Large intestine (tissue), 12 donors: ENCODE measurements at places on chromosomes 6 and 20.
A peak's percentile ranks its signal among the peaks of the same experiment; 100 is the strongest.

DNA sequence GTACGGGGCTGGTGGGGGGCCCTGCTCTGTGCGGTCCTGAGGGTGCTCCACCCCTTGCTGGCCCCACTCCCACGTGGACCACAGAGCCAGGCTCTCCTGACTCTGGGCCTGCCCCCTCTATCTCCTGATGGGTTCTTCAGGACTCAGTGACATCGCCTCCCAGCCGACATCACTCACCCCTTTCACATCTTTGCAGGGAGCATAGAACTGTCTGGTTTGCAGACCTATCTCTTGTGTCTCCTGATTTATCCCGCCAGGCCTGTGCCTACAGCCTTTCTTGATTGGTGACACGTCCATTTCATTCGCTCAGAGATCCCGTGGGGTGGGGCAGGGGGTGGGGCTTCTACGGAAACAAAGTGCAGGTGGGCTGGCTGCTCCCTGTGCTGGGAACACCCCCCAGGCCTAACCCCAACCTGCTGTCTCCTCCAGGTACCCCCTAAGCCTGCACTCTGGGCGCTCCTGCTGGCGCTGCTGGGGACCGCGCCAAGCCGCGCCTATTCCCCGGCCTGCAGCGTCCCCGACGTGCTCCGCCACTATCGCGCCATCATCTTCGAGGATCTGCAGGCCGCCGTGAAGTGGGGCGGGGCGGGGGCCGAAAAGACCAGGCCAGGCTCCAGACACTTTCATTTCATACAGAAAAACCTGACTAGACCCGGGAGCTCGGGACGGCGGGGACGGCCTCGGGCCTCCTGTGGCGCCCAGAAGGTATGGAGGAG, 1.7 kb downstream of the C20orf204 start:
- H3K27me3 ChIP-seq: peaks cover 82% of the 10 kb centered on the region
- DNase-seq: no peak
- peaks cover 18% of the 10 kb centered on the region for H3K4me1 ChIP-seq
- no peak overlapping the region for H3K27ac ChIP-seq
- H3K36me3 ChIP-seq: peaks cover 30% of the 10 kb centered on the region

- H3K27me3 ChIP-seq: peaks cover 13% of the 10 kb centered on the region
- peak; percentile 54 for DNase-seq
- H3K36me3 ChIP-seq: no peaks in the 10 kb centered on the region
- H3K4me3 ChIP-seq: no peak overlapping the region
These were observed 121.0 kb downstream of the MRPL14 start for GRCh38 chr6:44006123-44006871.

GRCh38 chr6:117938311-117938995, 31.4 kb downstream of the SLC35F1 start:
- H3K36me3 ChIP-seq: no peaks in the 10 kb centered on the region
- H3K4me1 ChIP-seq: no peaks in the 10 kb centered on the region
- DNase-seq: peak; percentile 9
- H3K4me3 ChIP-seq: no peak overlapping the region
- H3K27me3 ChIP-seq: no peaks in the 10 kb centered on the region

DNA sequence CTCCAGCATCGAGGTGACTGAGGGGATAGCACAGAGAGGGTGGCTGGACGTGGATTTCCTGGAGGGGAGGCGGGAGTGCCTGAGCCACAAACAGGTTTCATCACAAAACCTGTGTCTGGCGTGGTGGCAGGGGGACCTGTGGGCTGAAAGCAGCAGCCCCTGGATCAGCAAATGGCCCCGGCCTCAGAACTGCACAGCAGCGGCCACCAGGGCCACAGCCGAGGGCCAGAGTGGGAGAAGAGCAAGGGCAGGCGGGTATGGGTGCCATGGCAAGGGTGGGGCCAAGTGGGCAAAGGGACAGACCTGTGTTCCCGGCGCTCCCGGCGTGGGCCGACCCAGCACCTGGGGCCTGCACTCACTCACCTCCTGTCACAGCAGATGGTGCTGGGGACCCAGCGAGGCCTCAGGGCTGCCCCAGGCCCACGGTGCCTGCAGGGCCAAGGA, 19.0 kb downstream of the NTSR1 start:
- DNase-seq: no peak
- H3K4me1 ChIP-seq: no peaks in the 10 kb centered on the region
- H3K27me3 ChIP-seq: peaks cover 18% of the 10 kb centered on the region

DNA sequence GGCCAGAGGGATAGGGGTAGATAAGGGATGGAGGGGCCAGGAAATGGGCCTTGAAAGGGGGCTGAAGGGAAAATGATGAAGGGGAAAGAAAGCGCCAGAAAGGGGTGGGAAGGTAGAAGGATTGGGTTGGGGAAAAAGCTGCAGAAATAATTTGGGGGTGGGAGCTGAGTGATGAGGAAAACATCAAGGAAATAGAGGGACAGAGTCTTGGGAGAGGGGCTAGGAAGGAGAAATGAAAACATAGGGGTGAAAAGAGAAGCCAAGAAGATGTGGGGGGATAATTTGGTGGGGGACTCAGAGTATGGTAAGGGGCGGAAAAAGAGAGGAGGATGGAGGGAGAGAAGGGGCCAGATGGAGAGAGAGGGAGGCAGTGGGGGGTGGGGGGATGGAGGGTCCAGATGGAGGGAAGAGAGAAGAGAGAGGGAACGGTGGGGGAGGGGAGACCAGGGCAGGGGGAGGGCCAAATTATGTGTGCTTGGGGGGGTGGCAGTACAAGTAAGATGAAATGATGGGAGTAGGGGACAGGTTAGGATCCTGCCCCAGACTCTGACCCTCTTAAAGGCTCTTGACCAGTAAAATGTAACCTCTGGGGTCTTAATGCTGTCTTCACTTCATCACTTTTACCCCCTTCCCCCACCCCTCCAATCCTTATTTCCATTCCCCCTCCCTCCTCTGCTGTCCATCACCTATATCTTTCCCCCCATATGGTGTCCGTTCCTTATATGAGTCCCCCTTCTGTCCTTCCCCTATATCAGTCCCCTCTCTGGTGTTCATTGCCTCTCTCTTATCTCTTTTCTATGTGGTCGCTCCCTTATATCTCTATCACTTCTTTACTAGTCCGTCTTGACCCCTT, 852 bp downstream of the SYNGAP1 start:
- no peak for DNase-seq
- no peaks in the 10 kb centered on the region for H3K27me3 ChIP-seq
- H3K36me3 ChIP-seq: peaks cover 5% of the 10 kb centered on the region
- H3K27ac ChIP-seq: no peak overlapping the region
- H3K4me3 ChIP-seq: peak overlapping the region; percentile 21

DNA sequence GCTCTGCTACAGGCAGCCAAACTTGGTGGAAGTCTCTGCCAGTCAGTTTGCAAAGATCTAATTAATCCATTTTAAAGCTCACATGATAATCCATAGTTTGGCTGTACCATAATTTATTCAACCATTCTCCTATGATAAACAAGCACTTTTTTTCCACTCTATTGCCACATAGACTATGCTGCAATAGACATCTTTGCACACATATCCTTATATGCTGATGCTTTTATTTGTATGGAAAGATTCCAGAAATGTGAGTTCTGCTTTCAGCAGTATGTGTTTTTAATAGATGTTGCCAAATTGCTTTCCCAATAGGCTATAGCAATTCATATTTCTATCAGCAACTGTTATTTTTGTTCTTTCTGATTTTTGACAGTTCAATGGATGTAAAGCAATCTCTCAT, 628.0 kb downstream of the KIF16B start:
- no peaks in the 10 kb centered on the region for H3K27me3 ChIP-seq
- no peaks in the 10 kb centered on the region for H3K4me1 ChIP-seq
- no peaks in the 10 kb centered on the region for H3K36me3 ChIP-seq
- DNase-seq: peak; percentile 21
- no peak overlapping the region for H3K4me3 ChIP-seq

DNA sequence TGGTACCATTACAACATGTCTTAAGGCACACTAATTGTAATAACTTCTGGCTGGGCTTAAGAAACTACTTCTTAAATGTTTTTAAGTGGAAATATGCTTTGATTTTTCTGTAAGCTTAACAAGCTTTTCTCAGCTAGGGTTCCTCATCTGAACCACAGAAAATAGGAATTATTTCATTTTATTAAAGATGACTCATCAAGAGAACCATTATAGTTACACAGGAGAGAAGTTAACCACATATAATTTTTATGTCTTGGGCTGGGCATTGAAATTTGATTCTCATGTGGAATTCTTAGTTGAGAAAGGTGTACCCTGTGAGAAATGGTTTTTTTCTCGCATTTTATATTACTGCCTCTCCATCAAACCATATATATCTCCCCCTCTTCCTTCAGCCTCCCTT, 75.1 kb downstream of the QKI start:
- DNase-seq: no peak
- H3K4me1 ChIP-seq: no peaks in the 10 kb centered on the region
- no peaks in the 10 kb centered on the region for H3K27me3 ChIP-seq
- H3K27ac ChIP-seq: no peak overlapping the region

DNA sequence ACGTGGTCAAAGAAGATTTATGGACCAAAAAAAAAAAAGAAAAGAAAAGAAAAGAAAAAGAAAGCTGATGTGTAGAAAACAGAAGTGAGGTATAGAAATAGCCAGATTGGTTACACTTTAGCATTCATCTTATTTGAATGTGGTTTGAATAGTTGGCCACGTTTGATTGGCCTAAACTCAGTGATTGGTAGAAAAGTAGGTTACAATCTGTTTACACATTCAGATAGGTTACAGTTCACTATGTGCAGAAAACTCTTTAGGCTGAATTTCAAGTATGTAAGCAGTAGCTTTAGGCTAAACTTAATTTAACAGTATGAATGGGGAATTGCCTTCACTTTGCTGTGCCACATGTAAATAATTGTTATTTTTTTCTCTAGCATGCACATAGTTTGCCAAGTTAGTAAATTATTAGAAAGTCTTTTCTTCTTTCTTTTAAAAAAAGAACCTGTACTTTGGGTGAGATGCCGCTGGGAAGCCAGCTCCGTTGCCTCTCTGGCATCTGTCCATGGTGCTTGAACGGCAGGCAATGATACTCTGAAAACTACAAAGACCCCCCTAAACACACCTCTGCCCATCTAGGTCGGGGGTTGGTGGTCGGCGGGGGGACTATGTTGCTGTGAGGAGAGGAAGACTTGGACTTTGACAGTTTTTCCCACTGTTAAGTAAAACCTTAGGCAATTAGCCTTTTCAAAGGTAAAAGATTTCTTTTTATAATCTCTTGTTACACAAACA, 173.0 kb downstream of the AIG1 start:
- no peaks in the 10 kb centered on the region for H3K27me3 ChIP-seq
- no peak for DNase-seq
- peaks cover 5% of the 10 kb centered on the region for H3K36me3 ChIP-seq
- H3K4me3 ChIP-seq: no peak overlapping the region
- H3K4me1 ChIP-seq: no peaks in the 10 kb centered on the region

DNA sequence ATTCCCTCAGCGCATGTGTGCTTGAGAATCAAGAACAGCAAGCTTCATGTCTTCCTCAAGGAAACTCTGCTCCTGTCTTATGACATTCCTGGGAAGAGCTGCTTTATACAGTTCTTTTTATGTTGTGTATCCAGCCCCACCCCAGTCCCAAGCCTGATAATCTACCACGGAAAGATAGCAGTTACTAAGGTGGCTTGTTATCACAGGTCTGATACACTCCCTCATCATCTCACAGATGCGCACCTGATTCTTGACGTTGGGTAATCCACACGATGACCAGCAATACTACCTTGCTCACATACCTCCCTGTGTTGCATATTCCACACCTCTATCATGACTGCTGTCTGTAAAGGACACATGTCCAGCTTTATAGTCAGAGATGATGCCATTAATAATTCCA, 3.2 kb downstream of the NHLRC1 start:
- no peaks in the 10 kb centered on the region for H3K27me3 ChIP-seq
- H3K4me3 ChIP-seq: no peak overlapping the region

GRCh38 chr20:60254901-60255411, 296.7 kb downstream of the CDH26 start:
- no peak for DNase-seq
- no peak overlapping the region for H3K27ac ChIP-seq
- H3K36me3 ChIP-seq: no peaks in the 10 kb centered on the region
- no peaks in the 10 kb centered on the region for H3K4me1 ChIP-seq
- no peak overlapping the region for H3K4me3 ChIP-seq
- H3K27me3 ChIP-seq: no peaks in the 10 kb centered on the region

GRCh38 chr6:128531696-128532095, 11.3 kb upstream of the PTPRK start:
- no peak overlapping the region for H3K27ac ChIP-seq
- no peaks in the 10 kb centered on the region for H3K36me3 ChIP-seq
- H3K27me3 ChIP-seq: no peaks in the 10 kb centered on the region
- DNase-seq: no peak
- H3K4me1 ChIP-seq: no peaks in the 10 kb centered on the region

- DNase-seq: no peak
- no peak overlapping the region for H3K4me3 ChIP-seq
- no peak overlapping the region for H3K27ac ChIP-seq
These were observed 11.5 kb upstream of the DACT2 start for GRCh38 chr6:168331058-168331457.

GRCh38 chr20:57899554-57899953, 189.7 kb upstream of the PMEPA1 start:
- H3K27ac ChIP-seq: no peak overlapping the region
- DNase-seq: no peak
- H3K36me3 ChIP-seq: no peaks in the 10 kb centered on the region

DNA sequence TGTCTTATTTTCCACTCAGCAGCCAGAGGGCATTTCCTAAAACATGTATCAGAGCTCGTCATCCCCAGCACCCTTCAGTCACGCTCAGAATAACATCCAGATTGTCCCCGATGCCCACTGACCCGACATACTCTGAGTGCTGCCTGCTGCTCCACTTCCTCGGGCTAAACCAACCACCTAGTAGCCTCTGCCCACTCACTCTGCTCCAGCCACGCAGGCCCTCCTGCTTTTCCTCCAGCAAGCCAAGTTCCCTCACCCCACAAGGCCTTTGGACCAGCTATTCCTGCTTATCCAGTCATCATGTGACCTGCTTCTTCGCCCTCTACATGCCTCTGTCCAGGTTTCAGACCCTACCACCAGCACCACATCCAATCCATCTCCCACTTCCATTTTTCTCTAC, 454.2 kb downstream of the CD83 start:
- H3K4me1 ChIP-seq: peaks cover 8% of the 10 kb centered on the region
- H3K36me3 ChIP-seq: no peaks in the 10 kb centered on the region
- H3K27ac ChIP-seq: no peak overlapping the region
- H3K4me3 ChIP-seq: no peak overlapping the region
- no peaks in the 10 kb centered on the region for H3K27me3 ChIP-seq

DNA sequence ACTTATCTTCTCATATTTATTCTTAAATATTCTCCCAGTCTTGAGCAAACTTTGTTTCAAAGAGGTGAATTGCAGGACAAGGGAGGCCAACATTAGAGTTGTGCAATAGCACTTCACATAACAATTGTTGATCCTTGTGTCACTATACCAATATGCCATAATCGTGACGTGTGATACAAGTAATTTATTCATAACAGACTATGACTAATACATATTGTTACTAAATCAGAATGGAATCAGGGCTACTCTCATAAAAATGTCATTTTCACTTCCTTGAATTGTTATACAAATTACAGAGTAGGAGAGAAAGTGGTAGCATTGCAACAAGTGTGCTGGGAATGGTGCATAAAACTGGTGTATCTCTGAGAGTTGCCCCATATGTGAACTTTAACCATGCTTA, 37.2 kb upstream of the PLCB1 start:
- no peak overlapping the region for H3K27ac ChIP-seq
- H3K4me3 ChIP-seq: no peak overlapping the region
- no peak for DNase-seq
- no peaks in the 10 kb centered on the region for H3K27me3 ChIP-seq
- no peaks in the 10 kb centered on the region for H3K4me1 ChIP-seq
